Cardiac fibroblast (primary cell): ENCODE measurements at places on chromosomes 11 and 22.
A peak's percentile ranks its signal among the peaks of the same experiment; 100 is the strongest.

- peak; percentile 26 for DNase-seq
Observed at GRCh38 chr11:118565051-118565450, 680 bp downstream of the IFT46 start.

DNA sequence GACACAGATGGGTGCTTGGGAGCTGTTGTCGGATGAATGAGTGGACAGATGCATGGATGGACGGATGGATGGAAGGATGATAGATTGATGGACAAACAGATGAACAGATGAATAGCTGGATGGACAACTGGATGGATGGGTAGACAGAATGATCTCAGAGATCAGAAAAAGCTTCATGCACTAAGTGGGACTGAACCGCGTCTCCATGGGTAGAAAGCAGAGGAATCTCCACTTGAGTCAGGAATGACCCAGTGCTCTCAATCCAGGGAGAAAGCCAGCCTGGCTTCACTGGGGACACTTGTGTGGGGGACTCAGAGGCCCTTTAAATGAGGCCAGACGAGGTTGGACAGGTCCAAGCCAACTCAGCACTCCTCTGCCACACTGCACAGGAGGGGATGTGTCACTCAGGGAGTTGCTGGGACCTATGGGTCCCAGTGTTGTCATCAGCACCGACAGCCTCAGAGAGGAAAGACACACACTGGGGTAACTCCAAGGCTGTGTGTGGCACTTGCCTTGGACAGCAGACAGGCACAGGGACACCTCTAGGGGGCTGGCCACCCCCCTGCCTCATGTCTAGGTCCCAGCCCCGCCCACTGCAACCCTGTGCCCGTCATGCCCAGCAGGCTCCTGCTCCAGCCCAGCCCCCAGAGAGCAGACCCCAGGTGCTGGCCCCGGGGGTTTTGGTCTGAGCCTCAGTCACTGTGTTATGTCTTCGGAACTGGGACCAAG, 5.6 kb downstream of the IGLL5 start:
- DNase-seq: no peak

GRCh38 chr11:117010808-117011540, 87.3 kb downstream of the SIK3 start:
- peak; percentile 96 for DNase-seq

DNA sequence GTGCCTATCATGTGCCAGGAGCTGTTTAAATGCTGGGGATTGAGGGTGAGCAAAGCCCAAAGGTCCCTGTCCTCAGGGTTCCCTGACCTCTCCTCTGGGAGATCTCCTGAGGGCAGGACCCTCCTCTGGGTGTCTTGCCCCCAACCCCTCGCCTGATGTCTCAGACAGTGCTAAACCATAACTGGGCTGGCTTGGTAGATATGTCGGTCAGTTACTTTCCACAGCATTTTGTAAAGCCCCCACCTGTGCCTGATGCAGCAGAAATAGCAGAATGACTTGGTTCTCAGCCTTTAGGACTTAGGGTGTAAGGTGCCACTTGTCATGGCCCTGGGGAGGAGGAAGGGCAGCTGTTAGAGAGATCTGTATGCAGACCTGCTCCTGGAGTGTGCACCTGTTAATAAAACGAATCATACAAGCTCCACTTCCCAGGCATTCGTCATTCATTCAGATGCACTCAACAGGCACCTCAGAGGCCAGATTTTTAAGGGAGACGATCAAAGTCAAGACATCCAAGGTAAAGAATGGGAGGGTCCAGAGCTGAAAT, 88.1 kb downstream of the TP53I11 start:
- DNase-seq: no peak

DNA sequence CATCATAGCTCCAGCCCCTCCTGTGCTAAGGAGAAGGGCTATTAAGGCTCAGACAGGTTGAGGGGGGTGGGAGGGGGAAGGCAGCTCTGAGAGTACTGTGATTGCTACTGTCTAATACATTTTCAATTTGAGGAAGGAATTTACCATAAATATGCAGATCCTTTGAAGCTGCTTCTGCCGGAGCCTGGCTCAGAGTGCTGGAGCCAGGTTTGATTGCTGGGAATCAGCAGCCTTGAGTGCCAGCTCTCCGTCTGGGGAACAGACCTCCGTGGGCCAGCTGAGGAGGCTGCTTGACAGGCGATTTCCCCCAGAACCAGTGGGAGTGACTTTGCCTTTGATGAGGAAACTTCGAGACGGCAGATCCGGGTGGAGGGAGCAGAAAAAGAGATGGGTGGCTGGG, 141.7 kb upstream of the TBCEL start:
- no peak for DNase-seq

- no peak for DNase-seq
Observed at GRCh38 chr22:31055117-31055634, 25.9 kb upstream of the SMTN start.

DNA sequence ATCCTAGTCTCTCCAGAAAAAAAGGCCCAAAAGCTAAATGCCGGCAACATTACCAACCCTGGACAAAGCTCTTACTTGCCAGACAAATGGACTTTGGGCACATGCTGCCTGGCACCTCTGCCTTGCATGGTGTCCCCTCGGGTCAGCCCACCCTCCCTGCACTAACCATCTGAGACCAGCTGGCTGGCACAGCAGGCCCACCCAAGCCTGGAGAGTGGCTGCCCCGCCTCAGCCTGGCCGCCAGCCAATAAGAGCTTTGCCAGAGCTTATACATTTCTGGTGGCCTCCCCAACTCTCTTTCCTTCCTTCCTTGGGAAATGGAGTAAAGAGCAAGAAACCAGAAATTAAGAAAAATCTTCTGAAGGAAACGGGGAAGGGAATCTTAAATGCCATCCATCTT, 24.5 kb downstream of the MCHR1 start:
- DNase-seq: no peak

GRCh38 chr11:10868352-10868751, 10.5 kb upstream of the ZBED5 start:
- no peak for DNase-seq

DNA sequence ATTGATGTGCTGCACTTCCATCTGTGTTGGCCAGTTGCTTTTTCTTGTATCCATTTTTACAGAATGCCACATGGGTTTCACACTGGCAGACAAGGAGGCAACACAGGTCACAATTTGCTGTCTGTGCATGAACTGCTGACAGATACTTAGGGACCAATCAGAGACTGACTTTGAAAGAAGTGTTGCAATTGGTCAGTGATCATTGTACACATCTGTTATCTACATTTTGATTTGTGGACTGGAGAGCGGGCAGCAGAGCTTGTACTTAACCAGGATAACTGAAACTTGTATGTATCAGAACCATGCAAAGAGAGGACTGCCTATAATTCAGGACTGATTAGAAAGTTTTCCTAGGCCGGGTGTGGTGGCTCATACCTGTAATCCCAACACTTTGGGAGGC, 21.8 kb downstream of the PRR5 start:
- peak; percentile 45 for DNase-seq

- DNase-seq: no peak
Observed at GRCh38 chr11:77106321-77106720, 3.7 kb downstream of the OMP start.

DNA sequence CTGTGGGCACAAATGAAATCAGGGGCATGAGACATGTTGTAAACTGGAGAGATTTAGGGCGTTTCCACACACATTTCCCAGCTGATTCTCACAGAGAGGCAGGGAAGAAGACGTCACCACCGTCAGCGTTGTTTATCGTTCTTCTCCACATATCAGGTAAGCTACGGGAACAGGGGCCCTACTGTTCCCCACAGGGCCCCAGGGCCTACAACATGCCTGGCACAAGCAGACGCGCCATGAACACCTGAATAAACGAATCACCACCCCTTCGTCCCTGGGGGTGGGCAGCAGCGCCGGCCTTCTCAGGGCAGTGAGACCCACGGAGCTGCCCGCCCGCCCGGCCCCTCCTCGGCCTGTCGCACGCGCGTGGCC, 342 bp downstream of the EFCAB6 start:
- peak; percentile 61 for DNase-seq

GRCh38 chr11:117663414-117663813, 133.6 kb downstream of the DSCAML1 start:
- DNase-seq: no peak

DNA sequence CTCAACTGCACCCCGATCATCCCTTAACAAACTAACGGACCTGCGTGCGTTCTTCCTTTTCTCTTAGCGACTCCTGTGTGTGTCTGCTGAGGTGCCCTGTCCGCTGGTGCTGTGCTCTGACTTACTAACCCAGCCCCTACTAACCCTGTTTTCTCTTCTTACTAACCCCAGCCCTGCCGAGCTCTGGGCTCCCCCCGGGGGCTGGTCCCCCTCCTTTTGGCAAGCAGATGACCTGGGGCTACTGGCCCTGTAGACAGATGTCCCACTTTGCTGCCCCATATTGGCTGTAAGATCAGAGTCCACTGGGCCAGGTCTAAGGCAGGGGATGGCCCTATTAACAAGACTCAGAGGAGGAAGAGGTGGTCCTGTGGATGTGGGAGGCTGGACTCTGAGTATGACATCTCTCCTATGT, 14.7 kb downstream of the MIAT start:
- no peak for DNase-seq

- DNase-seq: peak; percentile 92
Observed at GRCh38 chr11:120303004-120303637, 22.0 kb upstream of the TLCD5 start.

DNA sequence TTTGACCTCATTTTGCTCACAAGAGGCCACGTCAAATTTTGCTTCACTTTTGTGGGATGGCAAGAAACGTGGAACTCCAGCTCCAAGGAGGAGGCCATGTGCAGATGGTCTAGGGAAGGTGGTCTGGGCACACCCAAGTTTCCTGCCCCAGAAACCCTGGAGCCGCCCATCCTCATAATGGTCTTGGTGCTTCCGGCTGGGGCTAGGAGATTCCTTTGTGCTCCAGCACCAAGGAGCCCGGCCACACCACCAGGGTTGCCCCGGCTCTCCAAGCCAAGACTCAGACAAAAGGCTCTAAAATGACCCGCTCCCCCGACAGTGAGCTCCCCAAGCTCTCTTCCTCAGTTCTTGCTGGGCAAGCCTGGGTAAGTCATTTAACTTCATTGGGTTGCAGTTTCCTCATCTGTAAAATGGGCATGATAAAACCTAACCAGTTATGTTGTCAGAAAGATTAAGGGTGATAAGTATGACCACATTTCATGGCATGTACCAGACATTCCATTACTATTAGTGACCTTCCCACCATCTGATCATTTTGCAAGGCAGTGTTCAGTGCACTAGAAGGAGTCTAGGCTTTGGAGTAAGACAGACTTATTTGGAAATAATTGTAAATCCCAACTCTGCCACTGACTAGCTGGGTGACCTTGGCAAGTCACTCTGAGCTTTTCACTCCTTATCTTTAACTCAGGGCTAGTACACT, 23.3 kb downstream of the DKK3 start:
- DNase-seq: peak; percentile 80

DNA sequence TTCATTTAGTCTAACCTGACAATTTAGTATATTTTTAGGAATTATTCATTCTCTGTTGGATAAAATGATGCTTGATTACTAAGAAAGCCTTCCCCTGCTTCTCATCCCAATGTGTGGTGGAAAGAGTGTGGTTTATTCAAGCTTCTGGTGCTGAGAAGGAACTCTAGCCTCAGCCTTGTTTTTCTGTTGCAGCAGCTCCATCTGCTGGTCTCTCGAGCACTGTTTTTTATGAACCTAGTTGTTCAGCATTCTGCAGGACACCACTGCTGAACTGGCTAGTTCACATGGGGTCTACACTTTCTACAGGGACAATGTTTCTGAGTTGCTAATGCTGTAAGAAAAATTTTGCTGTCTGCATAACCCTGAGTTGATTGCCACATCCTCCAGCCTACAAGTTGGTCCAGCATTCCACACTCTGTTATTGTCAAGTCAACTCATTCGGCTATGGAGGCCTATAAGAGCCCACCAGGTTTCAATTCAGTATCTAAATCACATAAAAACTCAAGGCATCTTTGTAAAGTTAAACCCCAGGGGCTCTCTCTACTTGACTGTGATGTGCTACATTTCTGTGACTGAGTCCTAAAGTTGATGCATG, 14.3 kb downstream of the OR2AG2 start:
- peak; percentile 78 for DNase-seq

GRCh38 chr11:2577991-2578928, 121.5 kb downstream of the KCNQ1OT1 start:
- no peak for DNase-seq

DNA sequence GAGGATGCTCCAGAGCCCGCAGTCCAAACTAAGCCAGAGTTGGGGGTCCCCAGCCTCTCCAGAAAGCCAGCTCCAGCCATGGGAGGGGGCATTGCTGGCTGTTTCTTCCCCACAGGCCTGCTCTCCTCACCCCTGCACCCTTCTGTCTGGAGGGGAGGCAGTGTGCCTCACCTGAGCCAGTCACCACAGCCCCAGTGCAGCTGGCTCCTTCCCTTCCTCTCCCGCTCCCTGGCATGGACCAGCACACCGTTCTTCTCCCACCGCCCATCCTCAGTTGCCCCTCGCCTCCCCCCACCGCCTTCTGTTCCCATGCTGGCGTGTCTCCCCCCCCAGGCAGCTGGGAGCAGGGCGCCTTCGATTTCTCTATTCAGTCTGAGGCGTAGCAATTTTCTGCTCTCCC, 110.5 kb upstream of the THY1 start:
- DNase-seq: no peak

GRCh38 chr11:78337554-78337924, 80.1 kb downstream of the GAB2 start:
- DNase-seq: no peak

DNA sequence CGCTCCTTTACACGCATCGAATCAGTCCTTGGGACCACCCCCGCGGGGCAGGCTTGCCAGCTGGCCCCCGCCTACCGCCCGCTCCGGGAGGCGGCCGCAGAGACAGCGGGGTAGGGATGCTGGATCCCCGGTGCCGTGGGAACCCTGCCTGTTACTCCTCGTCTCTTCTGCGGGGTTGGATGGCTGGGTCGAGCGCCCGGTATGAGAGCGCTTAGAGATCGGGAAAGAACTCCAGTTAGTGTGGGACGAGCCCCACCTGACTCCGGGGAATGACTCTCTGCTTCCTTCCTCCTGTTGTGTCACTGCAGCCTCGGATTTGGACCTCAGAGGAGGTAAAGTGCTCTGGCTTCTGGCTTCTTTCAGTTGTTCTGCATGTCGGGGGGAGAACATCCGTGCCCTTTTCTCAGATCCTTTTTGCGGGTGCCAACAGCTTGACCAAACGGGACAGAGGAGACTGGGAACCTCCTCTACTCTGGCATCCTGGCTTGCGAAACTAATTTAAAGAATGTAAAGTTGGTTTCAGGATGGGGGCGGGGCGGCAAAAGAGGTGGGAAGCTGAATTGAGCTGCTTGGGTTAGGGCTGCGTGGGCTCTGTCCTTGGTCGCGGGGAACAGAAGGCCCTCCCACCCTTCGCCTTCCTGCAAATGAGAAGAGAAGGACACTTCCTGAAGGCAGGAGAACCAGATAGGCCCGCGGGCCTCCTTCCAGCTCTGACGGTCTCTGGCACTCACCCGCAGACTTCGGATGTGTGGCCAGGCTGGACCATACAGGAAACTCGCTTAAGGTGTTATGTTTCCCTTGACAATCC, 938 bp downstream of the LAYN start:
- peak; percentile 46 for DNase-seq

DNA sequence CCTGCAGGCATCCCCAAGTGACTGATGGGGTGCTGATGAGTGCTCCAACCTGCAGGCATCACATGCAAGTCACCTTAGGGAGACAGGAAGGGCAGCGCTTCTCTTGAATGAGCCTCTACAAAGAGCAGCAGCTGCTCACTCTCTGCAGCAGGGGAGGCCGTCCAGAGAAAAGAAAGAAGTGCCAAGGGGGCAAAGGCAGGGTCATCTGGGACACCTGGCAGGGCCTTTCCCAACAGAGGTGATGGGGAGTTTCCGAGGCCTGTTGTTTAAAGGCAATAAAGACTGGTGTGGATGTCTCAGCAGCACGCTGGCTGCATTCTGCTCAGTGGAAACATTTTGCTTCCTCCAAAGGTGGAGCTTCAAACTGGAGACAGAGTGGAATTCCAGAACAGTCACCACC, 113.7 kb downstream of the ETS1 start:
- no peak for DNase-seq
